ENCODE measurements at places on chromosomes 1 and 21.
A peak's percentile ranks its signal among the peaks of the same experiment; 100 is the strongest.

DNA sequence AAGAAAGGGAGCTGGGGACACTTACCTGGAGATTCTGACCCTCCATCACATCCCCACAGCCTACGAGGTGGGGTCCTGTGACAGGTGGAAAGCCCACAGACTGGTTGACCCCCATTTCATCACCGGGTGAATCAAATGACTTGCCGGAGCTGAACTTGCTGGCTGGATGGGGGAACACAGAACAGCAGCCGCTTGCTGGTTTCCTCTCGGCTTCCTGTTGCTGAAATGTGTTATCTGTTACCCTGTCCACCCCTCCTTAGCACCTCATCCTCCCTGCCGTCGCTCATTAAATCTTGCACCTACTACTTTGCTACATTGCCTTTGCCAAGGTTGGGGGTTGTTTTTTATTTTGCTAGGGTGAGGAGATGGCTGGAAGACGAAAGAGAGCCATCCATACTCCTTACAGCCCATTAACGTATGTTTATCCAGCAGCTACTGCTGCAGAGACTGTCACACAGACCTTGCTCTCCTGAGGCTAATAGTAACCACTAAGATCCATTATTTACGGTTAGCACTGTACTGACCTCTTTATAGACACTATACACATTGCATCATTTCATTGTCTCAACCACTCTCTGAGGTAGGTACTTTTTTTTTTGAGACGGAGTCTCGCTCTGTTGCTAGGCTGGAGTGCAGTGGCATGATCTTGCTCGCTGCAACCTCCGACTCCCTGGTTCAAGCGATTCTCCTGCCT, 7.0 kb downstream of the PAFAH2 start:
- DNase-seq = peak; percentile 16
- no peaks in the 10 kb centered on the region for H3K27me3 ChIP-seq
- peak overlapping the region; percentile 93 for H3K4me3 ChIP-seq

GRCh38 chr1:46490406-46490655, 695 bp downstream of the DMBX1 start:
- peaks cover 23% of the 10 kb centered on the region for H3K4me1 ChIP-seq
- H3K36me3 ChIP-seq = peaks cover 12% of the 10 kb centered on the region
- H3K27me3 ChIP-seq = peaks cover 88% of the 10 kb centered on the region
- DNase-seq = no peak

DNA sequence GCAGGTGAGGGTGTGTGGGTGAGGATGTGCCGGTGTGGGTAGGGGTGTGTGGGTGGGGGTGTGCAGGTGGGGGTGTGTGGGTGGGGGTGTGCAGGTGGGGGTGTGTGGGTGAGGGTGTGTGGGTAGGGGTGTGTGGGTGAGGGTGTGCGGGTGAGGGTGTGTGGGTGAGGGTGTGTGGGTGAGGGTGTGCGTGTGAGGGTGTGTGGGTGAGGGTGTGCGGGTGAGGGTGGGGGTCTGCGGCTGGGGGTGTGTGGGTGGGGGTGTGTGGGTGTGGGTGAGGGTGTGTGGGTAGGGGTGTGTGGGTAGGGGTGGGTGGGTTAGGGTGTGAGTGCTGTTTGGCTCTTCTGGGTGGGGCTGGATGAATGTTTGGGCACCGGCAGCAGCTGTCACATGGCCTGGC, 241.4 kb upstream of the POTED start:
- H3K36me3 ChIP-seq = no peaks in the 10 kb centered on the region
- no peak overlapping the region for H3K27ac ChIP-seq
- no peak overlapping the region for H3K4me3 ChIP-seq
- no peaks in the 10 kb centered on the region for H3K27me3 ChIP-seq

GRCh38 chr1:157234705-157235273, 96.6 kb upstream of the ETV3 start:
- H3K4me1 ChIP-seq = peaks cover 2% of the 10 kb centered on the region
- H3K27ac ChIP-seq = no peak overlapping the region
- H3K27me3 ChIP-seq = peaks cover 42% of the 10 kb centered on the region
- H3K36me3 ChIP-seq = peaks cover 3% of the 10 kb centered on the region
- no peak for DNase-seq
- H3K4me3 ChIP-seq = no peak overlapping the region

- H3K27me3 ChIP-seq = no peaks in the 10 kb centered on the region
- H3K4me3 ChIP-seq = no peak overlapping the region
- no peak overlapping the region for H3K27ac ChIP-seq
- H3K4me1 ChIP-seq = peaks cover 9% of the 10 kb centered on the region
- no peaks in the 10 kb centered on the region for H3K36me3 ChIP-seq
These were observed 21.5 kb downstream of the RCAN1 start for GRCh38 chr21:34593423-34593822.

- peaks cover 2% of the 10 kb centered on the region for H3K36me3 ChIP-seq
- no peak for DNase-seq
- peaks cover 7% of the 10 kb centered on the region for H3K27me3 ChIP-seq
- no peaks in the 10 kb centered on the region for H3K4me1 ChIP-seq
- no peak overlapping the region for H3K4me3 ChIP-seq
These were observed 44.9 kb downstream of the RAB3B start for GRCh38 chr1:51945591-51945990.

GRCh38 chr21:35102488-35103371, 53.6 kb upstream of the RUNX1 start:
- H3K4me3 ChIP-seq = no peak overlapping the region
- DNase-seq = no peak
- H3K27ac ChIP-seq = no peak overlapping the region
- no peaks in the 10 kb centered on the region for H3K4me1 ChIP-seq
- H3K27me3 ChIP-seq = peaks cover 2% of the 10 kb centered on the region

DNA sequence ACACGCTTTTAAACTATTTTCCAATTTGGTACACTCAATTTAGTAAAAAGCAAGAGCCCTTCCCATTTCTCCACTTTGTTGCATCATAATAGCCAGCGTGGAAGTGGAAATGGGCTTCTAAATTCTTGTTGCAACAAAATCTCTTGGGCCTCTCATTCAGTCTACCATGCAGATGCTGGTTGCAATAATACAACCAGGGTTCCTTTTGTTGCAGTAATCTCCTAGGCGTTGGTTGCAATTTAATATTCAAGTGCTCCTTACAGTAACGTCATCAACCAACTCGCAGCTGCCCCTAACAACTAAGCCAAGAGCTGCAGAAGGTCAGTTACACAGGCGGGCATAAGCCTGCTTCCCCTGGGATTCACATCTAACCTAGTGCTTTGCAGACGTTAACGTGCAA, 2.7 kb upstream of the HDGF start:
- no peaks in the 10 kb centered on the region for H3K27me3 ChIP-seq
- H3K27ac ChIP-seq = no peak overlapping the region
- DNase-seq = no peak
- H3K4me3 ChIP-seq = no peak overlapping the region

DNA sequence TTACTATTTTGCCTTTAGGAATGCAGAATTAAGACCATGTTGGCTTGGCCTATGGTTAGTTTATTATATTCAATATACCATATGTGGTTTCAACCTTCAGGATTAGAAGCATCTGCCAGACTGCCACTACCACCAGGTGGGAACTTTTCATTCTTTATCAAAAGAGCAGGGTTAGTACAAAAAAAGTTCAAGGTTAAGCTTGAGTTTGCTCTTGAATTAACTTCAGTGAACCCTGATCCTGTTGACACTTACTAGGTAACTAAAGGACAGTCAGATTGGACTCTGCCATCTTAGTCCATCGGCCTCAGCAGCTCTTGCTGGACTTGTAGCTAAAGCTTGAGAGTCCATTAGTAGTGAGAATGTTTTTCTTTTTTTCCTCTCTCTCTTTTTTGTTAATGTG, 22.1 kb downstream of the CLIC4 start:
- H3K36me3 ChIP-seq = no peaks in the 10 kb centered on the region
- H3K4me3 ChIP-seq = no peak overlapping the region

- no peaks in the 10 kb centered on the region for H3K27me3 ChIP-seq
- no peaks in the 10 kb centered on the region for H3K36me3 ChIP-seq
- H3K27ac ChIP-seq = no peak overlapping the region
- DNase-seq = no peak
These were observed 293.9 kb downstream of the GRIK1 start for GRCh38 chr21:29645666-29646553.

- DNase-seq = no peak
- H3K27me3 ChIP-seq = no peaks in the 10 kb centered on the region
- H3K4me1 ChIP-seq = no peaks in the 10 kb centered on the region
- no peak overlapping the region for H3K4me3 ChIP-seq
These were observed 392.4 kb downstream of the TTLL7 start for GRCh38 chr1:83606416-83606955.

DNA sequence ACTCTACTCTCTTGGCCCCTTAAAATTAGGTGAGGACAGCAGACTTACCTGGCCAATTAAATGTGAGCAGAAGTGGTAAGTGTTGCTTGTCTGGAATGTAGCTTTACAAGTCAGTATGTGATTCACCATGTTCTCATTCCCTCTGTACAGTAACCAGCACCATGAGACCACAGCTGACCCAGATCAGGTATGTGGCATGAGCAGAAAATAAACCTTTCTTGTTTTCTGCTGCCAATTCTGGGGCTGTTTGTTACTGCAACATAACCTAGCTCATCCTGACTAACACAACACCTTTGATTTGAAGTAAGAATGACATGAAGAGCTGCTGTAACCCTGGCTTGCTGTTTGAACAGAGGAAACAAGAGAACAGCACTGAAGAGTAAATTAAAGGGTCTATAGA, 24.9 kb downstream of the ITPKB start:
- H3K27ac ChIP-seq = peak overlapping the region; percentile 85
- peaks cover 2% of the 10 kb centered on the region for H3K36me3 ChIP-seq
- no peak for DNase-seq
- H3K4me1 ChIP-seq = peaks cover 69% of the 10 kb centered on the region

DNA sequence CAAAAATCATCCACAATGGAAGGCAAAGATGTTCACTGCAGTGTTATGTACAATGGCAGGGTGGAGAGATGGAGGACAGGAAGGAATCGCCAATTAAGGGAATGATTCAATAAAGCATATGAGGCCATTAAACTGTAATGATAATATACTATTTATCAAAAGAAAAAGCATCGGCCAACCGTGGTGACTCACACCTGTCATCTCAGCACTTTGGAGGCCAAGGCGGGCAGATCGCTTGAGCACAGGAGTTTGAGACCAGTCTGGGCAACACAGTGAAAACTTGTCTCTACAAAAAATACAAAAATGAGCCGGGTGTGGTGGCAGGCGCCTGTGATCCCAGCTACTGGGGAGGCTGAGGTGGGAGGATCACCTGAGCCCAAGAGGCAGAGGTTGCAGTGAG, 89.1 kb downstream of the SSBP3 start:
- no peak overlapping the region for H3K4me3 ChIP-seq
- peak overlapping the region; percentile 59 for H3K27ac ChIP-seq
- H3K27me3 ChIP-seq = no peaks in the 10 kb centered on the region
- peaks cover 36% of the 10 kb centered on the region for H3K4me1 ChIP-seq

DNA sequence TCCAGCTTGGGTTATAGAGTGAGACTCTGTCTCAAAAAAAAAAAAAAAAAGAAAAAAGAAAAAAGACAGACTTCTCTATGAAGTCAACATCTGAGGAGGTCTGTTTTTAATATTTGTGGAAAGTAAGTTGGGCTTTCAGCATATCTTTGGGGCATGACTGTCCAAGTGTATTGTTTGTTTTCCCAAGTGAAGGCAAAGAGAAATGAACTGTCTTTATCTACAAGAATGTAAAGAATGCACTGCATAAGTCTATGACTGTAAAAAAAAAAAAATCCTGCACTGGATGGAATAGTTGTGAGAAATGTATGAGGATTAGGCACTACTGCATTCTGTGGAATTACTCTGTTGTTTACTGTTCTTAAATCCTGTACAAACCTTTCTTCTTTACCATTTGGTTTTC, 45.6 kb upstream of the TMEM61 start:
- no peaks in the 10 kb centered on the region for H3K36me3 ChIP-seq
- H3K4me1 ChIP-seq = peaks cover 4% of the 10 kb centered on the region
- H3K27me3 ChIP-seq = peaks cover 37% of the 10 kb centered on the region
- H3K27ac ChIP-seq = no peak overlapping the region

DNA sequence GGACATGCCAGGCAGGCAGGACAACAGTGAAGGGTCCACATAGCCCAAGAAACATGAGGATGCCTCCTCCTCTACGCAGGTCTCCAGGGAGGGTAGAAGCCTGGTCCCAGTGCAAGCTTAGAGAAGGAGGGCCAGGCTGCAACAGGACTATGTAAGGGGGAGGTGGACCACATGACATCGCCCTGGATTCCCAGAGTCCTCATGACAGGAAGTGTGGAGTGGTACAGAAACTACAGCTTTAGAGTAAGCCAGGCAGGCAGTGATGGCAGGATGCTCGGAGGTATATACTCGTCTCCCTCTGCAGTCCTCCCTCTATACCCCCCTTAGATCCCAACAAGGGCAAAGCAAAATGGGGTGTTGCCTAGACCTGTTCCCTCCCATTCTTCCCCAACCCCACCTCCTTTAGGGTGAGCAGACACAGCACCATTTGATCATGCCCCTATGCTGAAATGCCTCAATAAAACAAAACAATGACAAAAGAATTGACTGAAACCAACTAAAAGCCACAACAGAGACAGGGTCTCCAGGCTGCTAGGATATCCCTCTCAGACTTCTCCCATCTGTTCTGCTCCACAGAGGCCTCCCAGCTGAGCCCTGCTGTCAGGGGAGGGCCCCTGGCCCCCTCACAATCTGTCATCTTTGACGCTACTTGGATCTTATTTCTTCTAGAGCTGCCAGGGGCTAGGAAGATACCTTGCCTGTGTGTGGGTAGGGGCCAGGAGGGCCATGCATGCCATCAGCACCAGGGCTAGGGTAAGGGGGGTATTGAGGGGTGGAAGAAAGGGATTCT, 13.1 kb downstream of the FAM78B start:
- no peak overlapping the region for H3K4me3 ChIP-seq
- H3K36me3 ChIP-seq = no peaks in the 10 kb centered on the region
- no peak for DNase-seq

GRCh38 chr1:215731699-215732098, 164.6 kb downstream of the KCTD3 start:
- H3K27me3 ChIP-seq = no peaks in the 10 kb centered on the region
- no peaks in the 10 kb centered on the region for H3K36me3 ChIP-seq
- no peak overlapping the region for H3K27ac ChIP-seq
- no peaks in the 10 kb centered on the region for H3K4me1 ChIP-seq

GRCh38 chr1:115036814-115037507, 7.3 kb downstream of the TSHB start:
- H3K27me3 ChIP-seq = no peaks in the 10 kb centered on the region
- no peak overlapping the region for H3K4me3 ChIP-seq
- DNase-seq = no peak
- H3K36me3 ChIP-seq = no peaks in the 10 kb centered on the region
- H3K27ac ChIP-seq = no peak overlapping the region

- H3K27ac ChIP-seq = peak overlapping the region; percentile 54
- DNase-seq = no peak
- H3K4me1 ChIP-seq = peaks cover 7% of the 10 kb centered on the region
- H3K36me3 ChIP-seq = peaks cover 5% of the 10 kb centered on the region
These were observed 84.7 kb downstream of the DISP3 start for GRCh38 chr1:11563560-11564069.

DNA sequence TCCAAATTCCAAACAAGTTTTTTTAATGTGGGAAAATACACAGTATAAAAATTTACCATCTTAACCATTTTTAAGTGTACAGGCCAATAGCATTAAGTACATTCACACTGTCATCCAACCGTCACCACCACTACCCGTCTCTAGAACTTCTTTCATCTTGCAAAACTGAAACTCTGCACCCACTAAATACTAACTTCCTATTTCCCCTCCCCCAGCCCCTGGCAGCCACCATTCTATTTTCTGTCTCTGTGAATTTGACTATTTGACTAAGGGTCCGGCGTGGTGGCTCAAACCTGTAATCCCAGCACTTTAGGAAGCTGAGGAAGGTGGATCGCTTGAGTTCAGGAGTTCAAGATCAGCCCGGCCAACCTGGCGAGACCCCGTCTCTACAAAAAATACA, 36.1 kb downstream of the CLSTN1 start:
- peak overlapping the region; percentile 87 for H3K4me3 ChIP-seq
- H3K4me1 ChIP-seq = peaks cover 23% of the 10 kb centered on the region
- no peaks in the 10 kb centered on the region for H3K27me3 ChIP-seq
- H3K27ac ChIP-seq = peak overlapping the region; percentile 96
- no peaks in the 10 kb centered on the region for H3K36me3 ChIP-seq
- DNase-seq = peak; percentile 15

- H3K27ac ChIP-seq = no peak overlapping the region
- no peaks in the 10 kb centered on the region for H3K36me3 ChIP-seq
- H3K4me1 ChIP-seq = no peaks in the 10 kb centered on the region
- no peaks in the 10 kb centered on the region for H3K27me3 ChIP-seq
These were observed 72.7 kb downstream of the DIRAS3 start for GRCh38 chr1:67977756-67978155.
